ENCODE measurements at places on chromosomes 11 and 22.

DNA sequence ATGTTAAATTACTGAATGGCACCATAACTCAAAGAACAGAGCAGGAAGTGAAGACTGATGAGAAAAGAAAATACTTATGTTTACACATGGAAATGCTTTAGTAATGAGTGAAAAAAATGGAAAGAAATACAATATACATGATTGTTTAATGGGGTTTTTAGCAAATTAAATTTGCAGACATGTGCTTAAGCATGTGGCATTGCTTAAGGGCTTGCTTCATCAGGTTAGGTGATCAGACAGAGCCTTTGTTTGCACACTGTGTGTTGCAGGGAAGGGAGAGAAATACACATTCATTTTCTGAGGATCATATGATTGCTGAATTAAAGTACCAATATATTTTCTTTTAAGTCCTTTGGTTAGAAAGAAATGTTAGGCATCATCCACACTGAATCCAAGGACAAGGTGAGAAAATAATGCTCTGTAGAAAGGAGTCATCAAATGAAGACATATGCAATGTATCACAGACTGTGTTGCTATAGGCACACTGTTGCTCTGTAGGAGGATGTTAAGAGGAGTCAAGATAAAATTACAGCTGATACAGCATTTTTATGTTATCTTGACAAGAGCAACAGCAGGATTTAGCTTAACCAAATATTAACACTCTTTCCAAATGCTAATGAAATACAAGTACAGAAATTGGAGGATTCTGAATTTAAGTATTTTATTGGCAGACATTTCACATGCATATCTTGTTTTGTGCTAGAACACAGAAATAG, 23.4 kb upstream of the ARHGAP20 start:
- no peak for DNase-seq

GRCh38 chr22:32676191-32676590, 125.3 kb upstream of the TIMP3 start:
- DNase-seq, result no peak

GRCh38 chr11:59423835-59424234, 2.4 kb downstream of the OR5A2 start:
- DNase-seq, result no peak

DNA sequence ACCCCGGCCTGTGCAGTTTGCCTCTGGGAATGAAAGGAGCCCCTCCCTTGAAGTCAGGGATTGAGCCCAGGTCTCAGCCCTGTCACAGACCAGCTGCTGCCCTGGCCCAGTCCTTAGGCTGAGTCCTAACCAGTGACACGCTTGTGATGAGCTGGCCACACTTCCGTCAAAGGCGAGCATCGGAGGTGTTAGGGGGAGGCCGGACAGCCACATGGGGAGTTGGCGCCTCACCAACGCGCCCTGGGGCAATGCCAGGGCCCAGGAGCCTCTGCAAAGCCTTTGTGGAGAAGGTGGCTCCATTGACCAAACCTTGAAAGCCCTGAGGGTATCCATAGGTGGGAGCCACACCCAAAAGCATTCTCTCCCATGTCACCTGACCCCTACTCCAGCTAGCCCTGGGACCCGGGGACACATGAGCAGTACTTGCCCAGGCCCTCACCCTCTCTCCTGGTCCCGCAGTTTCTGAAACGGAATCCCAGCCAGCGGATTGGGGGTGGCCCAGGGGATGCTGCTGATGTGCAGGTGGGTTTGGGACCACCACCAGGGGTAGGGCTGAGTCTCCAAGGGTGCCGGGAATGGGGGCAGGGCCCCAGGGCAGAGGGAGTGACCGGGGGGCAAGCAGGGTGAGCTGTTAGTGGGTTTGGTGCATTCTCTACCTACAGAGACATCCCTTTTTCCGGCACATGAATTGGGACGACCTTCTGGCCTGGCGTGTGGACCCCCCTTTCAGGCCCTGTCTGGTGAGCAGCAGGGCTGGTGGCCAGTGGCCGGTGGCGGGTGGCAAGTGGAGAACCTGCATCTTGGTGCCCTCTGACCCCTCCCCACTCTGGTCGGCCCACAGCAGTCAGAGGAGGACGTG, 3.7 kb downstream of the PTPRCAP start:
- DNase-seq, result no peak

DNA sequence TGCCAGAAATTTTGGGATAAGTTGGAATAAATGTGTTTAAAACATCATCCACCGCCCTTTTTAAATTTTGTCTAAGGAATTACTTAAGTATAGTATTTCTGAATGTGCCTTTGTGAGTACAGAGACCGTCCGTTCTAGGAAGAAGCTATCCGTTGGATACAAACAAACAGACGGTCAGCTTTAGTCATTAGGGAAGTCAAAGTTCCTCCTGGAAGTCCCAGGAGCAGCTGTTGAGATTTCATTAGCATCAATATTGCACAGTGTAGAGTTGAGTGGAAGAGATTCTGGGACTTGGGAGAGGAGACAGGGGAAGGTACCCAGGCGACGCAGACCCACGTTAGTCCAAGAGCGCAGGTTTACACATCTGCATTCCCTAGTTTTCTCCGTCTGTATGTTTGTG, 15.7 kb upstream of the ADSL start:
- DNase-seq, result no peak

DNA sequence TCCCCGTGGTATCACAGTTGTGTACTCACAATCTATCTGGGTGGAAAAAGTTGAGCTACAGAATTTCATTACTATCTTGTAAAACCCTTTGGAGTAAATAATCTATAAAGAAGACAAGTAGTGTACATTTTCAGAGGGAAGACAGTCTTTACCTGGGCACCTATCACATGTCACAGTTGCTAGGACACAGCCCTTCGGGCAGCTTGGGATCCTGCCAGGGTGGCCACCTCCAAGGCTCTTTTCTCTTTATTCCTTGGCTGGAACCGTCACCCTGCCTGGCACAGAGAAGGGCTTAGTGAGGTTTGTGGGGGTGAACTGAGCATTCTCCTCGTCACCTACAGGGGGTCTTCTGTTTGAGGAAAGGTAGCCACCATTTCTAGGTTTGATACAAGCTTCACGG, 23.6 kb downstream of the LRRC74B start:
- DNase-seq, result no peak

- no peak for DNase-seq
These were observed 8.9 kb downstream of the MN1 start for GRCh38 chr22:27792452-27793161.

- DNase-seq, result no peak
These were observed at the start of gene ARHGAP8 for GRCh38 chr22:44752285-44753188. Gene ARHGAP8, plus strand, starts transcription at chr22:44752575. Its CDS starts 33,953 bp downstream, at chr22:44786528.

DNA sequence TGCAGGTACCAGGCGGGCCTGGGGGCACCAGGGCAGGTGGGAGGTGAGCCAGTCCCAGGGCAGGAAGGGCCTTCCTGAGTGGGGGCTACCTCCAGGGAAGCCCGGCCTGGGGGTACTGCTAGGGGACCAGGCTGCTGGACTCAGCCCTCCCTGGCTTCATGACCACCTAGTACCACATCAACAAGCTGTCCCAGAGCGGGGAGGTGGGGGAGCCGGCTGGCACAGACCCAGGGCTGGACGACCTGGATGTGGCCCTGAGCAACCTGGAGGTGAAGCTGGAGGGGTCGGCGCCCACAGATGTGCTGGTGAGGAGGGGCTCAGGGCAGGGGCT, 6.7 kb downstream of the TRPT1 start:
- no peak for DNase-seq

- peak; percentile 17 for DNase-seq
These were observed 92.1 kb upstream of the APOA1 start for GRCh38 chr11:116929414-116930090.

DNA sequence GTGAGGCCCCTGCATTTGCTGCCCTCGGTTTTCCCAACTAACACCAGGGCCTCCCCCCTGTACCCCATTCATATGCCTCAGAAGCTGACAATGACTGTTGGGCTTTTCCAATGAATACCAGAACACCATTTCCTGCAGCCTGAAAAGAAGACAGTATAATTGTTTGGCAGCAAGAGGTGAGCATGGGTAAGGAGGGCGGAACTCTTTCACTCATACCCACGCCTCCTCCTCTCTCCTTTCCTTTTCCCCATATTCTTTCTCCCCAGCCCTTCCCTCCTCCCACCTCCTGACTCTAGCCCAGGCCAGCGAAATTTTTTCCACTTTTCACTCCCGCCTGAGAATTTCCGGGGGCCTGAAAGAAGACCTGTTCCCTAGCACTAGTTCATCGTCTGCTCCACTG, 58.0 kb upstream of the CHST1 start:
- no peak for DNase-seq

GRCh38 chr11:81203876-81204275, 1529.8 kb downstream of the FAM181B start:
- DNase-seq, result no peak

DNA sequence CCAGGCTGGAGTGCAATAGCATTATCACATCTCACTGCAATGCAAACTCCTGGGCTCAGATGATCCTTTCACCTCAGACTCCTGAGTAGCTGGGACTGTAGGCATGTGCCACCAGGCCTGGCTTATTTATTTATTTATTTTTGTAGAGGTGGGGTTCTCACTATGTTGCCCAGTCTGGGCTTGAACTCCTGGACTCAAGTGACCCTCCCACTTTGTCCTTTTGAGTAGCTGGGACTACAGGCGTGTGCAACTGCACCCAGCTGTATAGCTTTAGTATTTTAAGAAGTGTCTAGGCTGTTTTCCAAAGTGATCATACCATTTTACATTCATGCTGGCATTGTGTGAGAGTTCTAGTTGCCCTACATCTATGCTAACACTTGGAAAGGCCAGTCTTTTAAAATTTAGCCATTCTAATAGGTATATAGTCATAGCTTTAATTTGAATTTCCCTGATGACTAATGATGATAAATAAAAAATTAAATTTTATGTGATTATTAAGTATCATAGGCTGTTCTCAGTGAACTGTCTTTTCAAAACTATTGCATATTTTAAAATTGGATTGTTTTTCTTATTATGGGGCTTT, 96.9 kb downstream of the TMEM135 start:
- no peak for DNase-seq

GRCh38 chr22:47417699-47418098, 655.2 kb downstream of the TBC1D22A start:
- no peak for DNase-seq

- no peak for DNase-seq
These were observed 170.6 kb downstream of the BARX2 start for GRCh38 chr11:129546266-129546665.

- DNase-seq, result no peak
These were observed 19.0 kb upstream of the SMIM35 start for GRCh38 chr11:118105657-118106305.

DNA sequence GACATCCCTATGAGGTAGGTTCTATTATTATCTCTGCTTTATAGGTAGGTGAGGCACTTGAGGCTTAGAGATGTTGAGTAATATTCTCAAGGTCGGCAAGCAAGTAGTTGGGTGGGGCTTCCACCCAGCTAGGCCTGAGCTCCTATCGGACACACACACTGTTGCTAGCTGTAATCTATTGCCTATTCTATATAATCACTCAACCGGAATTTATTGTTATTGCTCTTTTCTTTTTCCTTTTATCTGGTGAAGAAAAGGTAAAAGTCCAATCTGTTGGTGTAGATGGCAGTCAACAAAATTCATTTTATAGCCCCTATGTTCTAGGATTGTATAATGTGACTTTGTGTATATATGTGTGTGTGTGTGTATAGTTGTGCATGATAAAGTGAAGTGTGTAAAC, 3.4 kb downstream of the OR9Q2 start:
- DNase-seq, result no peak

DNA sequence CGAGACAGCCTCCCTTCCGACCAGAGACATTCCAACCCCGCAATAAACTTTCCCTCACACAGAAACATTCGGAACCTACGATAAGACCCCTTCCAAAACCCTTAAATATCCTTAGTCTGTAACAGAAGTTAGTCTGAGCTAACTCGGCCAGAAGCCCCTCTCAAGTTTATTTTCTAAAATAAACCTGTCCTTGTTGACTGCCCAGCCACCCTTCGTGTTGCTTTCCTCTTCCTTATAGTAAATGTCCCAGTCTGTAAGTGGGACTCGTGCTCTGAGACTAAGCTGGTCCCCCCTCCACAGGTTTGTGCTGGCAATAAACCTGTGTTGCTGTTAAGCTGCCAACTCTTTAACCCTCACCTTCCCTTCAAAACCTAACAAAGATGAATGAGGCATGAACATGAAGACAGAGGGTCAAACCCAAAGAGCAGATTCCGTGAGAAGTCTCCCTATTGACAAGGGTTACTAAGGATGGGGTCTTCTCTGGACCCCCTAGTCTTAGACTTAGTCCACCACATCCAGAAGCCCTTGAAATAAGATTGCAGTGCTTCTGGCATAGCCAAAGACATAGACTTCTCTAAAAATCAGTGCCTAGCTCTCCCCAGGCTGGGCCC, 18.2 kb downstream of the MIF start:
- DNase-seq, result no peak
